ENCODE measurements at places on chromosomes 7 and 10.

- no peak for DNase-seq
Measured at GRCh38 chr10:12954866-12955265, 46.6 kb downstream of the CCDC3 start.

DNA sequence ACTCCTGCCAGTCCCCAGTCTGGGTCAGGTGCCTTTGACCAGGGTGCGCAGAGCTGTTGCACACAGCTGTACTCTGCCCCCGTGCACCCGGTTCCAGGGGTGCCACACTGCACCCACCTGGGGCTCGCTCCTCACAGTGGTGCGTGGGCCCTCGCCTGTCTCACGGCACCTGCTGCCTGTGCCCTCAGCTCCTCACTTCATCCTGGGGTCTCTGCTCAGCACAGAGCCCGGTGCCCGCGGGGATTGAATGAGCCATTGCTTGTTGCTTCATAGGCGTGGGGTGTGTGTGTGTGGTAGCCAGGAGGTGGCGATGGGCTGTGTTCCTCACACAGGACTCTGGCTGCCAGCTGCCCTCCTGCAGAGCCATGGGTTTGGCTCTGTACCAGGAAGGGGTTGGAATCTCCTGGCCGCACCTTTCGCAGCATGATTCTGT is 18.5 kb downstream of the EIF3B start:
- no peak for DNase-seq

- peak; percentile 52 for DNase-seq
Measured at GRCh38 chr7:107118109-107118900, 50.5 kb upstream of the HBP1 start.

- no peak for DNase-seq
Measured at GRCh38 chr10:33353853-33354252, 19.4 kb upstream of the NRP1 start.

GRCh38 chr7:154699417-154699816 is 303.5 kb downstream of the PAXIP1 start:
- DNase-seq = no peak

DNA sequence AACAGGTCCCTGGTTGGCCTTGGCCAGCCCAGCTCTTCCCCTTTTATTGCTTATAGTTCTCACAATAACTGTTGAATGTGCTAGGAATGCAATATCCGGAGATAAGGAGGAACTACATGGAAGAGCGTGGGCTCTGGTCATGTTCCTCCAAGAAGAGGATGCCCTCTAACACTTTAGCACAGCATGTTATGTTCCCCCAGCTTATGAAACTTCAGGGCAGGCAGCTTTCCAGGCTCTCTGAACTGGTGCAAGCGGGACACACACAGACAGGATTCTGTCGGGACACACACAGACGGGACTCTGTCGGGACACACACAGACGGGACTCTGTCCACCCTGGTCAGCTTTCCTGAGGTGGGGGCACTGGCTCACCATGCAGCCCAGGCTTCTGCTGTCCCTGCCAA is 141.6 kb downstream of the PKD1L1 start:
- no peak for DNase-seq

- DNase-seq = no peak
Measured at GRCh38 chr7:24920451-24921361, 59.3 kb downstream of the OSBPL3 start.

DNA sequence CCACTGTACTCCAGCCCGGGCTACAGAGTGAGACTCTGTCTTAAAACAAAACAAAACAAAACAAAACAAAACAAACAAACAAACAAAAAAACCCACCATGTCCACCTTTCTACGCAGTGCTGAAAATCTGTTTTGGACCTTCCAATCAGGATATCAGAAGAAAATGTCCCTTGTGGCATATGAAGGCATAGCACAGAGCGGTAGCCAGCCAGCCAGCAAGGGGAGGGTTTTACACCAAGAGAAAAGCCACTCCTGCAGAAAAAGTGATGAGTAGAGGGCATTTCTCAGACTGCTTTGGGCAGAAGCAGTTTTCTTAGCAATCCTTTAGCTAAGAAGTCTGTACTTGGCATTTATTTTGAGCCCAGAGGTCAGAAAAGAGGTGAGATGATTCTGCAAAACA is 612.2 kb downstream of the TYW1 start:
- DNase-seq = no peak

- DNase-seq = peak; percentile 14
Measured at GRCh38 chr7:8638076-8638475, 204.7 kb downstream of the NXPH1 start.

GRCh38 chr7:30986738-30987137 is 23.0 kb downstream of the GHRHR start:
- DNase-seq = no peak

DNA sequence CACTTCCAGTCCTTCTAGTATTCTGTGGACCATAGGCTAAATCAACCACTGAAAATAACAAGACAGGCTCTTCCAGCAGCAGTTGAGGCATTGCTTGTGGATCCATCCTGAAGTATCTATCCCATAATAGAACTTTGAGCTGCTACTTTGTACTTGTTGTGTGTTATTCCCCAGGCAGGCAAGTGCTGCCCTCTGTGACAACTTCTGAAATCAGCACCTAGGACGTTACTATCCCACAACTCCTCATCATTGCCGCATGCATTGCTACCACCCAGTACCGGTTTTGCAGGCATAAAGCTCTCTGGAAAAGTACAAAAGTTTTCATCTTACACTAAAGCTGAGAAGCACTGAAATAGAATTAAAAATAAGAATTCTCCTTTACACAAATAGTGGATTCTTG is 145.3 kb downstream of the HTR7 start:
- no peak for DNase-seq

DNA sequence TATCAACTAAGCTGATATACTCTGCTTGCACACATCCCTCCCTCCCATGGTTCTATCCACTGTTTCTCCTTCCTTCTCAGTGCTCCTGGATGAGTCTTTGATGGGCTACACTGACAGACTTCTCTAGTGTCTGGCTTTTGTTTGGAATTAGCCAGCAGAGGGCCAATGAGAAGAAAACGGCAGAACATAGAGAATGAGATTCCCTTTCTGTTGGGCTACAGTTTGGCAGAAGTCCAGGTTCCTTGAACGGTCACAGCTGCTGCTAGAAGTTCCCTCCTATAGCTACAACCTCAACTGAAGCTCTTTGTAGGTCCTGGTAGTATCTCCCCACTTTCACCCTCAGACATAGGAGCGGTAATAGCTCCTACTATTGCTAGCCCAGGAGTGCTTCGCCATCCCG is 251.1 kb upstream of the LRRN3 start:
- DNase-seq = no peak

DNA sequence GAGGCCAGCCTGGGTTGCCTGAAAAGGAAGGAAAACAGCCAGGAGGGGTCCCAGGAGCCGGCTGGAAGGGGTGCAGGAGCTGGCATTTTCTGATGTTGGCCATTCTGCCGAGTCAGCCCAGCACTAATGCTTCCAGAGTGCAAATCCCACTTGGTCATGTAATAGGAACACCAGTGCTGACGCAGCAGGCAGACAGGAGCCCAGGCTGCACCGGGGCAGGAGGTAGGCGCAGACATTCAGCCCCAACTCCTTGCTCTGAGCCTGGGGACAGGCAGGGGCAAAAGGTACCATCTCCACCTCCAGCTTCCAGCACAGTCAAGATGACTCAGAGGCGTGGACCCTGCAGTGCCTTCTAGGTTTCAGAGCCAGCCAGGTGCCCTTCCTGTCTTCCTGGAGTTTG is 10.2 kb upstream of the YWHAG start:
- DNase-seq = no peak

- DNase-seq = no peak
Measured at GRCh38 chr7:112580717-112581435, 100.1 kb downstream of the LSMEM1 start.

DNA sequence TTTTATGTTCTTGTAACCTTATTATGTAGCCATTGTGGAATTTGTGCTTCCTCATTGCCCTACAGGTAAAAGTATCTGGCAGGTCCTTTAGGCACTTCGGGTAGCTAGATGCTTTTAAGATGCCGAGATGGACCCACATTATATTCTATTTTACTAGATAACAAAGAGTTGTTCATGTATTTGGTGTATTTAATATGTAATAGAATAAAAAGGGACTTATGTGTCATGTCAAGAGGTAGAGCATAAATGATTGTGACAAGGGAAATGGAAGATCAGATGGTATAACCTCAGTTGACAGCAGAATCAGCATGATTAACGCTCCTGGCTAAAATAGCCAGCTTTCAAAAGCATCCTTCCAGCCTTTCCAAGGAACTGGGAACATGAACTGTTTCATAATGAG is 50.6 kb downstream of the NPY start:
- no peak for DNase-seq

- no peak for DNase-seq
Measured at GRCh38 chr7:127375631-127376030, 16.9 kb downstream of the ZNF800 start.

DNA sequence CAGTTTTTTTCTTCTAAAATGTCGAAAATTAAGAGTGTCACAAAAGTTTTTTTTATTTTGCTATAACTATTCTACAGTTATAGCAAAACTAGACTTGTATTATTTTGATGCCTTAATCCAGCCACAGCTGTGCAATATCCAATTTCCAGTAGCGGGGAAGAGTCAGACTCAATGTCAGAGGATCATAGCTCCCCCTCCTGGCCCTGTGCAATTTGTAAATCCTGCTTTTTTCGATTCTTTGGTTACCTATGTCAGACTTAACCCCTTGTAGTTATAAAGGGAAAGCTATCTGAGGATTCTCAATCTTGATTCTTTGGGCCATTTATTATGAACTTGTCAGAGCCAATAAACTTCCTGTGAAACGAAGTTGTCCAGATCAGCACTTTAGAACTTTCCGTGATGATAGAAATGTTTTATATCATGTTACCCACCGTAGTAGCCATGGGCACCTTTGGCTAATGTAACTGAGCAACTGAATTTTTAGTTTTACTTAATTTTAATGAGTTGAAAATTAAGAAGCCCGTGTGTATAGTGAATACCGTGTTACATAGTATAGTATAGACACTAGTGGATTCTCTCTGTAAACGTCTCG is 87.7 kb upstream of the PRKCQ start:
- DNase-seq = no peak

DNA sequence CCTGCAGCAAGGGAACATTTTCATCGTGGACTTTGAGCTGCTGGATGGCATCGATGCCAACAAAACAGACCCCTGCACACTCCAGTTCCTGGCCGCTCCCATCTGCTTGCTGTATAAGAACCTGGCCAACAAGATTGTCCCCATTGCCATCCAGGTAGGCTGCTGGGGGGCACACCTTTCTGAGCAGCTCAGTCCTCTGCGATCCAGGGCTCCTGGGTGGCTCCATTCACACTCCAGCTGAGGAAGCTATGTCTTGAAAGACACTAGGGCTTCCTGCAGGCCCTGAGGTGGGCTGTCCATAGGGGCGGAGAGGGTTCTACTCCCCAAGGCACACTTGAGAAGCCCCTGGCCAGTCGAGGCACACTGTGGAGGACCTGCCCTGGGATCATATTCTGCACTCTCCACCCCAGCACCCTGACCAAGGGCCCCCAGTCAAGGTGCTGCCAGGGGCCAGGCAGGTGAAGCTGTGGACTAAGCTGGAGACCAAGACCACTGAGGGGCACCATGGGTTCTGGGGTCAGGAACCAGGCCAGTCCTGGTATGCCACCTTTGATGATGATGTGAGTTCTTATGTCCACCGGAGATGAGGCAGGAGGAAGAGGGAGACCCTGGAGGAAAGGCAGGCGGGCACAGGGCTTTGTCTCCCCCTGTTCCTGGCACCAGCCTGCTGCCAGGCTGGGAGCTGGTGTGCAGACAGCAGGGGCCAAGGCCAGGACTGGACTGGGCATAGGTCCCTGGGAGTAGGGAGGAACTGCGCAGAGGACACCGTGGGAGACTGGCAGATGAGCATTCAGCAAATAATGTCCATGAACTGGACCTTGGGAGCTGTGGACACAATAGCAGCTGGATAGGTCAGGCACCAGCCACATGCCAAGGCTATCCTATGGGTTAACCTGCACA is 54.8 kb downstream of the ALOX5 start:
- DNase-seq = no peak

GRCh38 chr10:76302961-76303630 is 871.7 kb downstream of the LRMDA start:
- no peak for DNase-seq

DNA sequence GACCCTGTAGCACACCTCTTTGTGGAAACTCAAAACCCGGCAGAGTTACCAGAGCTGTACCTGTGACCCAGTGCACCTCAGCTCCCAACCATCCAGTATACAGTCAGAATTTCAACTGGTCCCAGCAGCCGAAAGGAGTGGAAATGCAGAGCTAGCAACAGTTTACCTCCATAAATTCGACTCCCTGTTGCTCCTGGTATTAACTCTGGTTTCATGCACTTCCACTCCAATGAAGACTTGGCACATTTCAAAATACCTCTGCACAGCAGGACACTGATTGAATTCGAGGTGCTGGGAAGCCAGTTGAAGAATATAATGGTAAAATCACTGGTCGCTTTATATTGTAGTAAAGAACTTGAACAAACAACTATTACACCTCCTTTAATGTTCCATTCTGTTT is 17.9 kb upstream of the TIAL1 start:
- DNase-seq = no peak

DNA sequence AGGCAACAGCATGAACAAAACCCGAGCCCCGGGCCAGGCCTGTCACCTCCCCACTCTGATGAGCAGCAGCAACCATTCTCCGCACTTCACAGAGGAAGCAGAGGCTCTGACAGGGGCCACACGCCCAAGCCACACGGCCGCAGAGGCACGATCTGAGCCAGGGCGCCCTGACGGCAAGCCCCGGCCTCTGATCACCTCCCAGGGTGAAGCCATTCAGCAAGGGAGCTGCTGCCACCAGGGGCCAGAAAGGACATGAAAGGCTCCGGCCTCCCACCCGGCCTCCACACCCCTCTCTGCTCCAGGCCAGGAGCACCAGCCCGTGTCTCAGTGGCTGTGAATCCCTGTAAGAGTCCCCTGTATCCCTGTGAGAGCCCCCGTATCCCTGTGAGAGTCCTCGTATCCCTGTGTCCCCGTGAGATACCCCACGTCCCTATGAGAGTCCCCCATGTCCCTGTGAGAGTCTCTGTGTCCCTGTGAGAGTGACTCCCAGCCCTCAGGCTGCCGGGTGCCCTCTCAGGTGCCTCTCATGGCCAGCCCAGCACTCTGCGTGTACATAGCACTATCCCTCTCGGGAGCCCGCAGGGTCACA is 187.8 kb downstream of the MAD1L1 start:
- no peak for DNase-seq

DNA sequence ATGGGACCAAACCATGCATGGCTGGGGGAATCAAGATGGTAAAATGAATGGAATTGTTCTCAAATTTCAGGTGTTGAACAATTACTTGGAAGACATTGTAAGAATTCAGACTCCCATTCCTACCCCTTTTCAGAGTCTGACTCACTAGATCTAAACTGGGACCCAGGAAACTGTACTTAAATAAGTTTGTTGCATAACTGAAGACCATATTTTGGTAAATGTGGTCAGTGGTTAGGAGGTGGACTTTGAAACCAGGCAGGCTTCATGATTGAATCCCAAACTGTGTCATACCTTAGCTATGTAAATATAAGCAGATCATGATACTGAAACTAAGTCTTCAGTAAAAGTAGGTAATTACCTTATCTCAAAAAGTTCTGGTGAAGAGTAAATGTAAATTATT is 41.7 kb downstream of the ZWINT start:
- no peak for DNase-seq

GRCh38 chr10:21505711-21506278 is 19.7 kb downstream of the SKIDA1 start:
- no peak for DNase-seq

GRCh38 chr7:2151801-2152612 is 80.7 kb downstream of the MAD1L1 start:
- DNase-seq = no peak

- no peak for DNase-seq
Measured at GRCh38 chr7:2980401-2981102, 63.1 kb downstream of the CARD11 start.

GRCh38 chr10:32225976-32226375 is 121.0 kb downstream of the EPC1 start:
- no peak for DNase-seq
